Vagina (tissue), 2 donors: ENCODE measurements at places on chromosomes 7 and 10.

- H3K36me3 ChIP-seq = no peaks in the 10 kb centered on the region
- H3K4me1 ChIP-seq = no peaks in the 10 kb centered on the region
- no peak overlapping the region for H3K4me3 ChIP-seq
- no peaks in the 10 kb centered on the region for H3K27me3 ChIP-seq
- no peak for DNase-seq
These were observed 120.5 kb upstream of the NRBF2 start for GRCh38 chr10:63012623-63013022.

- H3K36me3 ChIP-seq = no peaks in the 10 kb centered on the region
- H3K4me3 ChIP-seq = no peak overlapping the region
- peaks cover 30% of the 10 kb centered on the region for H3K4me1 ChIP-seq
- no peak for DNase-seq
- no peak overlapping the region for H3K27ac ChIP-seq
These were observed 87.0 kb downstream of the ADD3 start for GRCh38 chr10:110094786-110095185.

DNA sequence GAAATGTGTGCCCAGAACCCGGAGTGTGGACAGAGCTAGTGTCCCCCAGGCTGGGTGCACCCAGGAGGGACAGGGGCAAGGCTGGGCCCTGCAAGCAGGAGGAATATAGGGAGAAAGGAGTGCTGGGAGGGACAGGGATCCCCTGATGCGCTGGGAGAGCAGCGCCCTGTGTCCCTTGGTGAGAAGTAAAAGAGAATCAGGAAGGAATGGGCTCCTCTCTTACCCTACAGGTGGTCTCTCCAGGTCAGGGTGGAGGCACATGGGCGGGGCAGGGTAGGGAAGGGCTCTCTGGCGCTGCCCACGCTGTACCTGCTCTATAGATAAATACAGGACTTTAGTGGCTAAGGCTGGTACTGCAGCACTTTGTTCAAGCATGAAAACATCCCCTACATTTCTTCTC is 753.8 kb downstream of the GRID1 start:
- peaks cover 5% of the 10 kb centered on the region for H3K4me1 ChIP-seq
- DNase-seq = peak; percentile 65
- no peak overlapping the region for H3K4me3 ChIP-seq
- H3K36me3 ChIP-seq = no peaks in the 10 kb centered on the region

- DNase-seq = no peak
- no peaks in the 10 kb centered on the region for H3K27me3 ChIP-seq
- H3K4me3 ChIP-seq = no peak overlapping the region
- H3K27ac ChIP-seq = no peak overlapping the region
- peaks cover 8% of the 10 kb centered on the region for H3K4me1 ChIP-seq
These were observed 35.2 kb upstream of the HECW1 start for GRCh38 chr7:43077285-43077684.

GRCh38 chr7:151459726-151460473 is 20.0 kb upstream of the CRYGN start:
- peak overlapping the region; percentile 83 for H3K27ac ChIP-seq
- H3K27me3 ChIP-seq = no peaks in the 10 kb centered on the region
- peak overlapping the region; percentile 1 for H3K4me3 ChIP-seq
- H3K4me1 ChIP-seq = peaks cover 27% of the 10 kb centered on the region

DNA sequence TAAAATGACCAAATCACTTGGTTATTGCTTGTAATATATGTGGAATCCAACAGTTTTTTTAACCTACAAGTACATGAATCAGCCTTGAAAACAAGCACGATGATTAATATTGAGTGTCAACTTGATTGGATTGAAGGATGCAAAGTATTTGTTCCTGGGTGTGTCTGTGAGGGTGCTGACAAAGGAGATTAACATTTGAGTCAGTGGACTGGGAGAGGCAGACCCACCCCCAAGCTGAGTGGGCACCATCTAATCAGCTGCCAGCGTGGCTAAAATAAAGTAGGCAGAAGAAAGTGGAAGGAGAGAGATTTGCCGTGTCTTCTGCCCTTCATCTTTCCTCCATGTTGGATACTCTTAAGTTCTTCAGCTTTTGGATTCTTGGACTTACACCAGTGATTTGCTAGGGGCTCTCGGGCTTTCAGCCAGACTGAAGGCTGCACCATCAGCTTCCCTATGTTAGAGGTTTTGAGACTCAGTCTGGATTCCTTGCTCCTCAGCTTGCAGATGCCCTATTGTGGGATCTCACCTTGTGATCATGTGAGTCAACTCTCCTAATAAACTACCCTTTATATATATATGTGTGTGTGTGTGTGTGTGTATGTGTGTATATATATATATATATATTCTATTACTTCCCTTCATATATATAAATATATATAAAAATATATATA is 118.4 kb upstream of the WDR11 start:
- H3K4me1 ChIP-seq = no peaks in the 10 kb centered on the region
- no peaks in the 10 kb centered on the region for H3K27me3 ChIP-seq
- H3K36me3 ChIP-seq = no peaks in the 10 kb centered on the region
- H3K4me3 ChIP-seq = no peak overlapping the region
- H3K27ac ChIP-seq = no peak overlapping the region
- no peak for DNase-seq

- no peak overlapping the region for H3K4me3 ChIP-seq
- H3K36me3 ChIP-seq = no peaks in the 10 kb centered on the region
- H3K27me3 ChIP-seq = no peaks in the 10 kb centered on the region
These were observed 118.4 kb downstream of the PLPP4 start for GRCh38 chr10:120575411-120575810.

GRCh38 chr7:130398526-130399090 is 18.3 kb downstream of the CPA1 start:
- H3K4me1 ChIP-seq = peaks cover under 1% of the 10 kb centered on the region
- no peak overlapping the region for H3K27ac ChIP-seq
- H3K36me3 ChIP-seq = no peaks in the 10 kb centered on the region
- no peak for DNase-seq

DNA sequence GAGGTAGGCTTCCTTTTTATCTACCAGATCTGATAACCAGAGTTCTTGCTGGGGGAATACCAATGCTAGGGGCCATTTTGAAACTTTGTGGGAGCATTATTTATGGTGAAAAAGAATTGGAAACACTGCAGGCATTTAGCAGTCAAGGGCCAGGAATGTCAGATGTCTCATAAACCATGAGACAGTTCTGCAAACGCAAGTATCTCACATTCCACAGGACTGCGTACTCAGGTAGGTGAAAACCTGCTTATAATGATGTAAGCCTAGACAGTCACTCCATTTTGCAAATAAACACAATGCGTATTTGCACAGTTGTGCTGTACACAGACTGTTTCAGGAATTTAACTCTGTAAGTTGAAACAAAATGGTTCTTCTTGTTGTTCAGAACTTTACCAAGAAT is 33.9 kb downstream of the ECHDC3 start:
- H3K27ac ChIP-seq = no peak overlapping the region
- no peaks in the 10 kb centered on the region for H3K36me3 ChIP-seq
- DNase-seq = no peak
- H3K4me1 ChIP-seq = no peaks in the 10 kb centered on the region

DNA sequence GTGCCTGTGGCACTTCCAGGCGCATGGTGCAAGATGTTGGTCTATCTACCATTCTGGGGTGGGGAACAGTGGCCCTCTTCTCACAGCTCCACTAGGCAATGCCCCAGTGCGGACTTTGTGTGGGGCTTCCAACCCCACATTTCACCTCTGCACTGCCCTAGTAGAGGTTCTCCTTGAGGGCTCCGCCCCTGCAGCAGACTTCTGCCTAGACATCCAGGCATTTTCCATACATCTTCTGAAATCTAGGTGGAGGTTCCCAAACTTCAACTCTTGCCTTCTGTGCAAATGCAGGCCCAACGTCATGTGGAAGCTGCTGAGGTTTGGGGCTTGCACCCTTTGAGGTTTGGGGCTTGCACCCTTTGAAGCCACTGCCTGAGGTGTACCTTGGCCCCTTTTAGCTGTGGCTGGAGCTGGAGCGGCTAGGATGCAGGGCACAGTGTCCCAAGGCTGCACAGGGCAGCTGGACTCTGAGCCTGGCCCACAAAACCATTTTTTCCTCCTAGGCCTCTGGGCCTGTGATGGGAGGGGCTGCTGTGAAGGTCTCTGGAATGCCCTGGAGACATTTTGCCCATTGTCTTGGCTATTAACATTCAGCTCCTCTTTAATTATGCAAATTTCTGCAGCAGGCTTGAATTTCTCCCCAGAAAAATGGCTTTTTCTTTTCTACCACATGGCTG is 130.6 kb upstream of the EFCAB10 start:
- H3K36me3 ChIP-seq = no peaks in the 10 kb centered on the region
- no peaks in the 10 kb centered on the region for H3K27me3 ChIP-seq
- no peak overlapping the region for H3K27ac ChIP-seq
- DNase-seq = no peak

GRCh38 chr7:24337180-24337579 is 53.2 kb downstream of the NPY start:
- H3K27me3 ChIP-seq = no peaks in the 10 kb centered on the region
- H3K4me3 ChIP-seq = no peak overlapping the region
- no peaks in the 10 kb centered on the region for H3K4me1 ChIP-seq
- no peak overlapping the region for H3K27ac ChIP-seq
- DNase-seq = no peak
